Mononuclear cell (primary cell): ENCODE measurements at places on chromosomes 16 and 17. TPM values are rescaled to one million over a fixed set of nuclear protein-coding genes. Genes with fewer than 3 reads are reported as not detected.

MT3 gene
- total RNA-seq: 0.31 TPM

CIITA gene
- total RNA-seq: 10.4 TPM

CDH13 gene
- total RNA-seq: 0.10 TPM

NEK8 gene
- total RNA-seq: 1.4 TPM

MYH4 gene
- total RNA-seq: not detected

PARD6A gene
- total RNA-seq: 3.0 TPM

PRAC1 gene
- total RNA-seq: not detected

KRT25 gene
- not detected for total RNA-seq

FOXC2 gene
- total RNA-seq: not detected

WFDC1 gene
- 0.10 TPM for total RNA-seq

KRTAP9-4 gene
- total RNA-seq: not detected

OR1A1 gene
- total RNA-seq: not detected

RCVRN gene
- 0.10 TPM for total RNA-seq

CCT6B gene
- total RNA-seq: 2.8 TPM

CASKIN2 gene
- 0.10 TPM for total RNA-seq

NPIPB2 gene
- total RNA-seq: 6.0 TPM

PRRT2 gene
- total RNA-seq: 0.52 TPM

TBC1D3E gene
- total RNA-seq: not detected

TEX14 gene
- total RNA-seq: 0.31 TPM

SSTR5 gene
- total RNA-seq: not detected

ZFP3 gene
- total RNA-seq: 1.9 TPM

MPP2 gene
- 1.4 TPM for total RNA-seq

ALOXE3 gene
- 0.10 TPM for total RNA-seq

SMARCD2 gene
- 56.0 TPM for total RNA-seq

FAM20A gene
- total RNA-seq: 2.4 TPM

TUBD1 gene
- total RNA-seq: 6.6 TPM

BEAN1 gene
- total RNA-seq: not detected

PRR35 gene
- total RNA-seq: 0.10 TPM

UTS2R gene
- total RNA-seq: not detected

GID4 gene
- total RNA-seq: 3.1 TPM

ACE gene
- 1.3 TPM for total RNA-seq

AXIN2 gene
- total RNA-seq: 28.5 TPM

CDYL2 gene
- 8.2 TPM for total RNA-seq

TBX6 gene
- 0.10 TPM for total RNA-seq

MEFV gene
- 26.7 TPM for total RNA-seq
